ENCODE measurements at places on chromosomes 6 and 20.

- DNase-seq, result no peak
Observed at GRCh38 chr6:41573985-41574384, 27.8 kb downstream of the FOXP4 start.

DNA sequence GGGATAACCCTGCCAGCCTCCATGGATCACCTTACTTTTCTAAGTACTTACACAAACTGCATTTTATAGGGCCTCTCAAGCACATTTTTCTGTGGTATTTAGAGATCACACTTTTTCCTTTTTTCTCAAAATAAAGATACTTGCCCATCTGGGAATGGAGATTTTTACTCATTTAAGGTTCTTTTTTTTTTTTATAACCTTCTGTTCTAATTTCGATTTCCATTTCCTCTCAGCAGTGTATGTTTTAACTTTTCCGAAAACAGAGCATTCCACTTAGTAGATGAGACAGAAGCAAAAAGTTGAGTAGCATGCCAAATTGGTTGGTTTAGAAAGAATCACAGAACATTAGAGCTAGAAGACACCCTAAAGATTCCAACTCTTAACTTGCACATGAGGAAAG lies 214.3 kb downstream of the ARHGAP18 start:
- no peak for DNase-seq

GRCh38 chr20:44532981-44533331 lies 11.1 kb upstream of the SERINC3 start:
- no peak for DNase-seq

GRCh38 chr6:72022830-72023229 lies 136.5 kb downstream of the RIMS1 start:
- no peak for DNase-seq

GRCh38 chr6:103672169-103672568 lies 1187.5 kb downstream of the HACE1 start:
- DNase-seq, result no peak

DNA sequence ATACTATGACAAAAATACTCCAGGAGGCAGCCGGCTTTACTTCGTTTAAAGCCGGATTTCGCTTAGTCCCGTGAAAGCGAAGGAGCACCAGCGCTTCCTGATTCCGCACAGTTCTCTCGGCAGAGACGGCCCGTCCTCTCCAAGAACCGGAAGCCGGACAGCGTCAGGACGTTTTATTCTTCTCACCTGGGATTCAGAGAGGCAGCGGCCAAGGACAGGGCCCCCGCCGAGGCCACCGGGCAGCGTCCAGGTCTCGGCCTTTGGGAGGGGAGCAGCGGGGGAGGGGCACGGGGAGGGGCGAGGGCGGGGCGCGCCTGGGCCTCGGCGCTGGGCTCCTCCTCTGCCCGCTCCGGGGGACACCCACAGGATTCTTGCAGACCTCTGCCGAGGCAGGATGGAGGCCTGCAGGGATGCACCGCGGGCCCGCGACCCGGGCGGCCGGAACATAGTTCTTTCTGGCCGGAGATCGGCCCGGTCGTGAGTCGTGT lies 2.8 kb upstream of the DIDO1 start:
- DNase-seq, result peak; percentile 45

DNA sequence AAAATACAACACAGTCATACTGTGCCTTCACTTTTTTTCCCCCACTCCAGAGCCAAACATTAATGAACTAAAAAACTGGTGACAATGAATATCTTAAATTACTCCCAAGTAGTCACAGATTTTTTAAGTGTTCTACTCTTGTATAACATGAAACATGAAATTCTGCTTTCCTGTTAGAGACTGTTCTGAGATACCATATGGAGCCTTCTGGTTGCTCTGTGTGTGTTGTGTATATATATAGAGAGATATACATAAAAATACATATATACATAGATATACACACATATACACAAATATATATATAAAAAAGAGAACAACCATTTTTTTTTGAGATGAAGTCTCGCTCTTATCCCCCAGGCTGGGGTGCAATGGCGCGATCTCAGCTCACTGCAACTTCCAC lies 63.5 kb downstream of the NUDT3 start:
- no peak for DNase-seq

GRCh38 chr6:20377623-20378265 lies 23.9 kb upstream of the E2F3 start:
- DNase-seq, result peak; percentile 7

DNA sequence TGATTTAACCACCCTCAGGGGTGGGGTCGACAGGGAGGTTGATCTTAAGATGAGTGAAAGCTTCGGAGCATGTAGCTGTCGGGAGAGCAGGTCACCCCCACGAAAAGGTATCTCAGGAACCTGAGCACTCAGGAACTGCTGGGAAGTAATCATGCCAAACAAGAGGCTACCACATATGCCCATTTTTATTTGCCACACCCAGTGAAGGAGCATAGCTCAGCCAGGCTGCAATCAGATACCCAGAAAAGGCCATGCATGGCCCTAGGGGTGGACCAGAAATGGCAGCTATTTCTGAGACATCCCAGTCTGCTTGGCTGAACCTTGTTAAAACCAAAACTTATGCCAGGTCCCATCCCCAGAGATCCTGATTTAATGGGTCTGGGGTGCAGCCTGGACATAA lies 72.7 kb upstream of the ISM1 start:
- DNase-seq, result no peak

- DNase-seq, result no peak
Observed at GRCh38 chr6:11752360-11752759, 26.2 kb downstream of the ADTRP start.

DNA sequence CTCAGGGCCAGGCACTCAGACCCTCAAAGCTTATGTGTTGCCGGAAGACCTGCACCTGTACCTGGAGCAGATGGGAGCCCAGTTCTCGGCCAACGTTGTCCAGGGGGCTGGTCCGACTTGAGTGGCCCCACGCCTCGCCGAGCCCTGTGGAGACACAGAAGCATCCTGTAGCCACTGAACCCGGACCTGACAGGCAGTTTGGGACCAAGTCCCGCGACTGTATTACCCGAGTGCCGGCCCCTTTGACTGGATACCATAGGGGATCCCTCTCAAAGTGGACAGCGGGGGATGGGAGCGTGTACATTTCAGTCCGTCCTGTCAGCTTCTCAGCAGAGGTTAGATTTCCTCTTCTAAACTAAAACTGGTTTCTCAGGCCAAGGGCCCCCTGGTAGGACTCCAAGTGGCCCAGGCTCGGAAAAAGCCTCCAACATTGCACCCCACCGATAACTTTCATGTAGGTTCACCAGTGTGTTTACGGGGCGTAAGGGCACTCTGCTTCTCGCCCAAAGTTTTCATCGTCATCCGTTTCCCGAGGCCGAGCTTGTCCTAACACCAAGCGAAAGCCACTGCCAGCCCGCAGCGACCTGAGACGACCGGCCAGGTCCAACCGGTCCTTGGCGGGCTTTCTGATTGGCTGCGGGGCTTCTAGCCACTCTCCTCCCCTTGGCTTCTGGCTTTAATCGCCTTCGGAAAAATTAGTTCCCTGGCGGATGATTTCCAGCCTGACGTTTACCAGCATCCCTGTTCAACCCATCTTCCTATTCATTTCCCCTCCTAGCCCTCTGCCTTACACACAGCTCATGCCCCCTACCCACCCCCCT lies 10.8 kb downstream of the SIM1 start:
- DNase-seq, result no peak

DNA sequence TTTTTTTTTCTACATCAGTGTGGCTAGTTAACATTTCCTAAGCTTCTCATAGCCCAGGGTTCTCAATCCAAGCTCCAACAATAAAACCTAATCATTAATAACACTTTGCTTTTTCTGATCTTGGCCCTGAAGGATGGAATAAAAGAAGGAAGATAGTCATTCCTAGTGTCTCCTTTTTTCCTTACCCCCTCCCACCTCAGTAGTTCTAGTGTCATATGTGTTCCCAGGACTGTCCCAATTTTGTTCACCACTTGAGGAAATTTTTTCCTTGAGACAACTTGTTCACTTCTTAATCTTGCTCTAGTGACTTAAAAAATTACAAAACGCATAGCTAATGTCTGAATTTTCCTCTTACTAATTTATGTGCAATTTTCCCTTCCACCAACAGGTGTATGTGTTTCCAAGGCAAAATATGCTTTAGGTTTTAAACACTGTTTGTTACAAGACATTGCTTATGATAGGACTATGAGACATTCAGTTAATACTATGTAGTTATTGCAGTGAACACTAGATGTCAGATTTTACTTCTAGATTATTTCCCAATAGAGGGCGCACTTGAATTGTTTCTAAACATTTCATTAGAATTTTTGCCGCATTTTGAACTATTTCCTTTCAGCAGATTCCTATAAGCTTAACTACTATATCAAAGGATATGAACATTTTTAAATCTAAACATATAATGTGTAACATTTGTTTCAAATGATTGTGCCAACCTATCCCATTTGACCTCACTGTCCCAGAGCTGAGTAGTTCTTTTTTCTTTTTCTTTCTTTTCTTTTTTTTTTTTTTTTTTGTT lies 18.5 kb upstream of the C6orf141 start:
- DNase-seq, result peak; percentile 32

DNA sequence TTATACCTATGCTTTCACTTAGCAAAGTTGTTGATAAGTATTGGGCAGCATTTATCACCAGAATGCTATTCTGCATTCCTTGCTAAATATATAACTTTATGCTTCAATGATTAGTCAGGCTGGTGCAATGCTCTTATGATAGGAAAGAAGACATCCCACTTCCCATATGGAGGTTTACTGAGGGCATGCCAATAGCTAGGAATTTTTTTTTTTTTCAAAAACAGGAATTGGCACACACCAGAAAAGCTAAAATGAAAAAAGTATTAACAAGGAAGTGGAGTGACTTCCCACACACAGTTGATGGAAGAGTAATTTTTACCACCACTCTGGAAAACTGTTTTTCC lies 90.8 kb downstream of the FRK start:
- DNase-seq, result no peak

DNA sequence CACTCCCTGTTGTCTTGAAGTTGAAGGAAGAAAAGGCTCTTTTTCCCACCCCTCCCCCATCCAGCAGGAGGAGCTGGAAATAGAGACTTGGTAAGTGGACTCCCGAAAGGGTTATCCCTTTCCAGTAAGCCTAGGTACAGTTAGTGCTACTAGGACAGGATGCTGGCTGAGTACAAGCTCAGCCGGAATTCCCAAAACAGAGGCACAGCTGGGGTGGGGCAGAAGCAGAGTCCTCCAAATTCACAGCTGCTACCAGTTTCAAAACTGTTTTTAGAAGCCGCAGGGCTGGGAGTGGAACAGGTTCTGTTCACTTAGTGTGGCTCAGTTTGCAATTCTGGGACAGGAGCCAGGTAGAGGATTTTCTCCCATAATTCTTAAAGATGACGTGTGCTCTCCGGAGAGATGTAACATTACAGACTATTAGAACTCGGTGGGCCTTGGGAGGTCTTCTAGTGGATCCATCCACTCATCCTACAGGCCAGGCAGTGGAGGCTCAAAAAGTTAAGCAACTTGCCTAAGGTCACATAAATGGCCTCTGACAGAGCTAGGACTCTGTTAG lies 19.0 kb upstream of the UTRN start:
- DNase-seq, result peak; percentile 77

GRCh38 chr6:166570929-166571713 lies 15.4 kb downstream of the RAMACL start:
- DNase-seq, result no peak

DNA sequence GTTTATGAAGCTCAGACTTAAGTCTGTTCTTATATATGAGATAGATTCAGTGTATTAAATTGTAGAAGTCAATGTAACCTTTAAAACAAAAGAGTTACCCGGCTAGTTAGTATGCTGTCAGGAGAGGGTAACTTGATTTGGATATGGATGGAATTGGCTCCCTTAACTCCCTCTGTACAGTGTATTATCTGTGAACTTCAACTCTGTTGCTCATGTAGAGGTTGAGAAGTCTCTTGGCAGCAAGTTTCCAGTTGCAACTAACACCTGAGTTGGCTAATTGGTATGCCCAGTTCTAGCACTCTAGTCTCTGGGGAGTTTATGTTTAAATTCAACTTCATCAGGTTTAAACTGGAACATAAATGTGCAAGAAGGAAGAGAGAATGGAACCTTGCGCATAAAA lies 111.0 kb downstream of the NCOA3 start:
- no peak for DNase-seq

DNA sequence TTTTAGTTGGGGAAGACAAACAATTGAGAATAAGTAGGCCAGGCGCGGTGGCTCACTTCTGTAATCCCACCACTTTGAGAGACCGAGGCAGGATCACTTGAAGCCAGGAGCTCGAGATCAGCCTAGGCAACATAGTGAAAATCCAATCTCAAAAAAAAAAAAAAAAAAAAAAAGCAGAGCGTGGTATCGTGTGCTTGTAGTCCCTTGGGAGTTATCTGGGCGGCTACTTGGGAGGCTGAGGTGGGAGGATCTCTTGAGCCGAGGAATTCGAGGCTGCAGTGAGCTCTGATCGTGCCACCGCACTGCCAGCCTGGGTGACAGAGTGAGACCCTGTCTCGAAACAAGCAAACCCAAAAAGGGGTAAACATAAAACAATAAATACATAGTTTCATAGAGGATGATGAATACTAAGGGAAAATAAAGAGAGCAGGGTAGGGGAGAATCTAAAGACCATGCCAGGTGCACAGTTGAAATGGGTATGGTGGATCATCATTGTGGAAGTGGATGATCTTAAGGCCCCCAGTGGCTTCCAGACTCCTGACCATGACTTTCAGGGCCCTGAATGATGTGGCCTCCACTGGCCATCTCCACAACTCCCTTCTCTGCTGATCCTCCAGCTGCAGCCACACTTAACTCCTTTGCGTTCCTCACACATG lies 947 bp downstream of the POFUT1 start:
- no peak for DNase-seq

DNA sequence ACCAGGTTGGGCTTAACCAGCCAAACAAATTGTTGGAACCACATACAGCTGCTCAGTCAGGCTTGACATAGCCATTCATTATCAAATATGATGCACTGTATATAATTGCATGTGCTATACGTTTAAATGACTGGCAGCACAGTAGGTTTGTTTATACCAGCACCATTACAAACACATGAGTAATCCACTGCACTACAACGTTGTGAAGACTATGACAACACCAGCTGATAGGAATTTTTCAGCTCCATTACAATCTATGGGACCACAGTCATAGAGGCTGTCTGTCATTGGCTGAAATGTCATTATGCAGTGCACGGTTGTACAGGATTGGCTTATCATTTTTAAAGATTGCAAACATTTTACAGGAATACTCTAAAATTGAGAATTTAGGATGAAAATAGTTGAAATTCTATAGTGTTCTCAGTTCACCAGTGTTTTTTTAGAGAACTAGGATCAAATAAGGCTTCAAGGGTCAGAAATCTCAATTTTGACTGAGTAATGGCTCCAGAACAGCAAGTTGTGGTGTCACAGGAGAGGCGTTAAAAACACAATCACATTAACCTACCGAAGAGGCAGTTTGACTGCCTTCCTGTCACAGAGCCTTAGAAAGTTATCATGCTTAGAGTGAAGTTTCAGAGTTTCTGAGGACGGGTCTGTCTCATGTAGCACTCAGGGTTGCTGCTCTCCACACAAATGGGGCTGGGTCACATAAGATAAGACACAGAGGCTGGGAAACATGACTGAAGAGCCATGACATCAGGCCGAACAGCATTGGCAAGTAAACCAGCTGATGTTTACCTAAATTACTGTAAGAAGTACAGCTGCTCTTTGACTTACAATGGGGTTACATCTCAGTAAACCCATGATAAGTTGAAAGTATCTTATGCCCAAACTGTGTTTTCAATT lies 60.7 kb upstream of the SMLR1 start:
- no peak for DNase-seq

GRCh38 chr20:32522526-32522775 lies 62.7 kb downstream of the NOL4L start:
- DNase-seq, result peak; percentile 65

GRCh38 chr6:105867821-105868220 lies 218.3 kb upstream of the PRDM1 start:
- DNase-seq, result no peak

GRCh38 chr6:149231778-149232177 lies 85.7 kb upstream of the TAB2 start:
- DNase-seq, result no peak

- no peak for DNase-seq
Observed at GRCh38 chr6:112594886-112595594, 247.9 kb downstream of the RFPL4B start.
